ENCODE measurements at places on chromosomes 5 and 9.

- no peak for DNase-seq
Observed at GRCh38 chr9:123299558-123300126, 31.3 kb upstream of the STRBP start.

DNA sequence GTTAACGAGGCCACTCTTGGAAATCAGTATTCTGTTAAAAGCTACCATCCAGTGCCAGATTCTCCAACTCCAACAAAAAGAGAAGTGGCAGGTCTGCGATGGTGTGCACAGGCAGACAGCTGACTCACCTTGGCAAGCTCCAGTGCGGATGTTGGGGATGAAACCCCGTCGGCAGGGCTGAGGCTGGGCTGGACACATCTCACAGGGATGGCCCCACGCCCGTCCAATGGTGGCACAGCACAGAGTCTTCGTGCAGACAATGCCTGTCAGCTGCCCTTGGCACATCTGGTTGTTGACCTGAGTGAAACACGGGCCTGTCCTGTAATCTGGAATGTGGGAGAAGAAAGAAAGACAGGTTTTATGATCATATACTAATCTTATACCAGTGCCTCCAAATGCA is 73.4 kb downstream of the FBN2 start:
- no peak for DNase-seq

GRCh38 chr5:59095480-59095879 is 512.6 kb downstream of the RAB3C start:
- no peak for DNase-seq

DNA sequence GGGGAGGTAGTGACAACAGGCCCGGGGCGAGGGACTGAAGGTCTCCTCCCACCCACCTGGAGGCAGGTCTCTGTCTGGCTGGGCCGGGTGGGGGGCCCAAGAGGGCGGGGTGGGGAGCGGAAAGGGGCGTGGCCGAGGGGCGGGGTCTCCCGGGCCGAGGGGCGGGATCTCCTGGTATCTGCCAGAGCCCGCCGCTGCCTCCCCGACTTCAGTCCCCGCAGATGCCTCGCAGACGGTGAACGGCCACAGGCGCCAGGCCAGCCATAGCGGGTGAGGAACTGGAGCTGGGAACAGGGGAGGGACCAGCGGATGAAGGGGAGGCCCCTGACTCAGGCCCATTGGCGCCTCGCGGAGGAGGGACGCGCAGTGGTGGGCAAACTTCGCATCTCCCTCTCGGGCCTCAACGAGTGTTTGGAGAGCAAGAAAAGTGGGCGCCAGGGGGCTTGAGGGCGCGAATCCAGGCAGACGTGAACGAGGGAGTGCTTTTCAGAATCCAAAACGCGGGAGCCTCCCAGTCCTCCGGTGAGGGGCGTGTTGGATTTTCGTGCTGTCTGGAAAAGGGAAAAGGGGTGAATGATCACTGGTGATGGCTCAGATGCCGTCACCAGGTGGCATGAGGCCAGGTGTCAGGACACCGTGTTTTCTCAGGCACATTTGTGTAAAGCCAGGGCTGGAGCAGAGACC is at the start of gene ADGRD2:
Gene ADGRD2, plus strand, starts transcription at position 211 of the 684 bp plus-strand sequence. CDS start 1,216 bp downstream, outside the sequence.
- no peak for DNase-seq

DNA sequence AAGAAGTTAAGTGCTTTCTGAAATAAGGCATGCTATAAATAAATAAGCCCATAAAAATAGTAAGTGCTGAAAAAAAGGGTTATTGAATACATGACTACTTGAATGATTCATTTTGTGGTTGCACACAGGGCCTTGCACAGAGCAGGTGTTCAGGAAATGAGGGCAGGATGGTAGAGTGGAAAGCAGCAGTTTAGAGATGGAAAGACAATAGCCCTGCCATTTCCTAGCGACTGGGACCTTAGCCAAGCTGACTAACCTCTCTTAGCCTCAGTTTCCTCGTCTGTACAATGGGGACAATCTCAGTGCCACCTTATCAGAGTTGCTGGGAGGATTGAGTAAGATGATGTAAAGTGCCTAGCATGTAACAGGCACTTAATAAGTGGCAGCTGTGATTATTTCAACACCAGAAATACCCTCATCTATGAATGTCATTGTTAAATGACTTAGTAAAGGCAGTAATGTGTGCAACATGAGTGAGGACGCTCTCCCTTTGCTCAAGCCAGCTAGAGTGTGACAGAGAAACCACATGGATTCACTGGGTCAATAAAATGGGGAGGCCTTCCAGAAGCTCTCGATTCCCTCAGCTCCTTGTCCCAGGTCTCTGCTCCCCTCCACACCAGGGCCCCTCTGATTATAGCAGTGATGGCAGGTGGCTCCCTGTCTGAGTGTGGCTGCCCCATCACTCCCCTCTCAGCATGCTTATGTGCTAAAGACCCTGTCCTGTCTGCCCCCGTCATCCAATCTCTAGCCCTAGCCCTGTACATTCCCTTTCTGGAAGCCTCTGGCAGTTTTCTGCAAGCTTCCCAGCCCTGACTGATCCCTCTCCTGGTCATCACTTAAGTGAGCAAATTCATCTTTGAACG is 16.0 kb upstream of the PHF19 start:
- no peak for DNase-seq

GRCh38 chr5:167802755-167803431 is 488.6 kb upstream of the WWC1 start:
- DNase-seq: no peak

GRCh38 chr5:21809611-21810010 is 1043.5 kb downstream of the CDH12 start:
- no peak for DNase-seq

DNA sequence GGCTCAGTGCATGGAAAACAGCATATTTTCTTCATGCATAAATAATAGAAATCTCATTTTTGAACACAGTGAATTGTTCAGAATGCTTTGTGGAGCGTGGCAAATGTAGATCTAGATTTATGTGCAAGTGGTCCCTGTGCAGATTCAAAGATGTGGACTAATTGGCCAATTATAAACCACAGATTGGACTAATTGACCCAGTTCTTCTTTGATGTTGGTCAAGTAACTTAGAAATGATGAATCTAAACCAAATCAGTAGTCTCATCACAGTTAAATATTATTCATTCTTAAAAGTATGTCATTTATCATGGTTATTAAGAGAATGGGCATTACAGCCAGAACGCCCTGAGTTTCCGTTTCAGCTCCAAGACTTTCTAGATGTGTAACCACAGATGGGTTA is 11.7 kb upstream of the PDE4D start:
- DNase-seq: no peak

DNA sequence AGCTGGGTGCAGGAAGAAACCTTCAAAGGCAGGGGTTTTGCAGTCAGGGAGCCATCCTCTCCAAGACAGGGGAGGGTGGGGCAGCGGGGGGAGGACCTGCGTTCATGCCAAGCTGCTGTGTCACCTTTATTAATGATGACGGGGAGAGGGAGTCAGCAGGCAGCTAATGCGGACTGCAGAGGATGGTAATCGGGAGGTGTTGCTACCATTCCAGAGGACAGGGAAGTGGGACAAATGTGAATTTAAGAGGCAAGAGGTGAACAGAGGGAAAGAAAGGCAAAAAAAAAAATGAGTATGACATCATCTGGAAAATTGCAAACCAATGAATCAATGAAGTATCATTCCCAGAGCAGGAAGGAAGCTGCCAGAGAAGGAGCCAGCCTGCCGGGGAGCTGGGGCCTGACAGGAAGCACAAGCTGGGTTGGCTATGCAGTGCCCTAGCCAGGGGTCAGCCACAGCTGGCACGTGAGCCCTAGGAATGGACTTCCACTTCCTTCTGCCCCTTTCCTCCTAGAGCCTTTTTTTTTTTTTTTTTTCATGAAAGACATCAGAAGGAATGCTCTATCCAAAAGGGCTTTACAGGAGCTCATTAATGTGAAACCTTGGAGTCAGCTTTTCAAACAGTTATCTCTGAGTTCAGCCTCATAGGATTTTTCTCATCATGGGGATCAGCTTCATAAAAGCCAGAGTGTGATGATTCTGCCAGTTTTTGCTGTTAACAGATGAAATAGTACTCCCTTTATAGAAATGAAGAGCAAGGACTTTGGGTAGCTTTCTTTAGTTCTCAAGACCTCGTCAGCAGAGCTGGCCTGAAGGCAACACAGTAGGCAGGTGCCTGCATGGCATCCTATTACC is 9.2 kb downstream of the INSYN2B start:
- no peak for DNase-seq

- DNase-seq: no peak
Observed at GRCh38 chr9:6844267-6844666, 86.5 kb downstream of the KDM4C start.

GRCh38 chr9:137307255-137308056 is 5.4 kb upstream of the NRARP start:
- no peak for DNase-seq

GRCh38 chr9:250039-250438 is 35.4 kb downstream of the DOCK8 start:
- DNase-seq: no peak

GRCh38 chr9:15333376-15333881 is 26.4 kb upstream of the TTC39B start:
- DNase-seq: no peak

GRCh38 chr9:68749579-68750159 is 44.6 kb downstream of the PIP5K1B start:
- DNase-seq: no peak

- no peak for DNase-seq
Observed at GRCh38 chr5:152061095-152061494, 136.4 kb upstream of the GLRA1 start.

DNA sequence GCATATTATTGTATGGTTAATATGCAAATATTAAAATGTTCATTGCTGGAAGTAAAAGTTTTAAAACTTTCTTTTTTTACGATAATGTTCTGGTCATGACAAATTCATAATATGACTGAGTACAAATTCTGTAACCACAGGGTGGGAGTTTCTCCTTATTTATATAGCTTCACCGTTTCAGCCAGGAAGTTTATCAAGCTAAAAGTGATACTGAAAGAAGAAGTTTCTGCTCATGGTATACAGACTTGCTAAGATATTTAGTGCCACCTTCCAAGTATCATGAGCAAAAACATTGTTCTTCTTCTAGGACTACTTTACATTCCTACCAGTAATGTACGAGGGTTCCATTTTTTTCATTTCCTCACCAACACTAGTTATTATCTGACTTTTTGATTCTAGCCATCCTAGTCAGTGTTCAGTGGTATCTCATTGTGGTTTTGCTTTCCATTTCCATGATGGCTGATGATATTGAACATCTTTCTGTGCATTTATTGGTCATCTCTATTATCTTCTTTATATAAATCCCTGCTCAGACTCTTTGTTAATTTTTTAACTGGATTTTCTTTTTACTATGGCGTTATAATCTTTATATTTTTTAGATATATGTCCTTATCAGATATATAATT is 94.2 kb upstream of the PRRC1 start:
- no peak for DNase-seq

- no peak for DNase-seq
Observed at GRCh38 chr5:96851312-96852062, 24.8 kb upstream of the ERAP2 start.

DNA sequence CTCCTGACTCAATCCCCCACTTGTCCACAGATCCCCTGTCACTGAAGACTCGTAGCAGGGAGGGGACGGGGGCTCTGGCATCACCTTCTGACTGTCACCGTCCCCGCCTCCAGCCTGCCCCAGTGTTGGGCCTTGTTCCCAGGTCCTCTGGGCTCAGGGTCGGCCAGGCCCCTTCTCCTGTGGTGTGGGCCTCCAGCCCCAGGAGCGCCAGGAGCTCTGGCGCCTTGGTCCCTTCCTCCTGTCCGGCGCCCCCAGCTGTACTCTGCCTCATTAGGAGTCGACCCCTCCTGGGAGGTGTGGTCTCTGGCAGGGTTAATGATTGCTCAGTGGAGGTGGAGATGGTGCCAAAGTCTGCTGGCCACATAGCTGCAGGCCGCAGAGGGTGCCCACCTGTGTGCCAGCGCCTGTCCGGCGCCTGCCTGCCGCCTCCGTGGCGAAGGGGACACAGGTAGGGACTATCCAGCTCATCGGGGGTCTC is at the start of gene CDHR2:
Gene CDHR2, plus strand, starts transcription at position 376 of the 478 bp plus-strand sequence. CDS start 16,011 bp downstream, outside the sequence.
- no peak for DNase-seq
